Naive thymus-derived CD4-positive, alpha-beta T cell (primary cell): ENCODE measurements at places on chromosomes 6 and 20. TPM values are rescaled to one million over a fixed set of nuclear protein-coding genes. Genes with fewer than 3 reads are reported as not detected.

GRCh38 chr6:4209196-4209595, 73.8 kb upstream of the ECI2 start:
- DNase-seq = no peak

DNA sequence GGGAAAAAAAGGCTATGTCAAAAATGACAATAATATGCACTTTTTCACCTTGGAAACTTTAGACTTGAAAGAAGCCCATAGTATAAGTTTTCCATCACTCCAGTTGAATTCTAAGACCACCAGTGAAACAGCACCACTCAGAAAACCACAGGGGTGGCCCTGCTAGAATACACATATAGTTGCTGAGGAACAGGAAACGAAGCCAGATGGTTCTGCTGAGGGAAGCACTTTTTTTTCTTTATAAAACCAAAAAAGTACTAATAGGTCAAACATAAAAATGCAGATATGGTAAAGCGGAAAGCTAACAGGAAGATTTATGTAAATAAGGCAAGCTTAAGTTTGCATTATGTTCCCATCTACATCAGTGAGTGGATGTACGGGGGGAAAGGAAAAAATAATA, 303.9 kb downstream of the FOXC1 start:
- no peak for DNase-seq

- DNase-seq = no peak
Measured at GRCh38 chr6:158729906-158730540, 80.2 kb downstream of the SYTL3 start.

OR2H2 gene
- not detected for total RNA-seq

RIPOR3 gene
- total RNA-seq = 0.32 TPM

KCNK17 gene
- not detected for total RNA-seq

CD40 gene
- 1.7 and 2.1 TPM in 2 replicates for total RNA-seq

HRH3 gene
- not detected for total RNA-seq
